GM23248 (cell line): ENCODE measurements at places on chromosomes 1 and 21. TPM values are rescaled to one million over a fixed set of nuclear protein-coding genes. Genes with fewer than 3 reads are reported as not detected.
A peak's percentile ranks its signal among the peaks of the same experiment; 100 is the strongest.

The WDR64 gene
- not detected in 2 replicates for total RNA-seq

The LEPROT gene
- 66.9 and 67.9 TPM in 2 replicates for total RNA-seq

The ATAD3B gene
- 20.2 and 34.7 TPM in 2 replicates for total RNA-seq

The FCRL4 gene
- not detected in 2 replicates for total RNA-seq

The SPATA46 gene
- total RNA-seq: not detected in 2 replicates

The FCER1G gene
- total RNA-seq: not detected in 2 replicates

The SLC45A1 gene
- total RNA-seq: 0.25 and 0.97 TPM in 2 replicates

DNA sequence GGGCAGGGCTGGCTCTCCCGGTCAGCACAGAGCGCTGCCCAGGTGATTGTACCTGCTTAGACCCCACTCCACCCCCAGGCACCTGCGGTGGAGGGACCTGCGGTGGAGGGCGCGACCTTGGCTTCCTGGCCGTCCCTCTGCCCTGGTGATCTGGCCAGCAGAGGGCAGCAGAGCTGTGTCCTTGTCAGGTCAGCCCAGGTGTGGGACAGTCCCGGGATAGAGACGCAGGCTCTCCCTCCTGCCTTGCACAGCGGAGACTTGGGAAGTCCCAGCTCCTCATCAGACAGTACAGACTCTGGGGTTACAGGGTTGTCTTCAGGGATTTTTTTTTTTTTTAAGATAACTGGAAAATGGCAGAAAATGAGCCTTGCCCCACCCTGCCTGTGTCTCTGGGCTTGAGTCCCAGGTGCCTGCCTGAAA lies 10.0 kb downstream of the SLX9 start:
- peak; percentile 71 for DNase-seq

DNA sequence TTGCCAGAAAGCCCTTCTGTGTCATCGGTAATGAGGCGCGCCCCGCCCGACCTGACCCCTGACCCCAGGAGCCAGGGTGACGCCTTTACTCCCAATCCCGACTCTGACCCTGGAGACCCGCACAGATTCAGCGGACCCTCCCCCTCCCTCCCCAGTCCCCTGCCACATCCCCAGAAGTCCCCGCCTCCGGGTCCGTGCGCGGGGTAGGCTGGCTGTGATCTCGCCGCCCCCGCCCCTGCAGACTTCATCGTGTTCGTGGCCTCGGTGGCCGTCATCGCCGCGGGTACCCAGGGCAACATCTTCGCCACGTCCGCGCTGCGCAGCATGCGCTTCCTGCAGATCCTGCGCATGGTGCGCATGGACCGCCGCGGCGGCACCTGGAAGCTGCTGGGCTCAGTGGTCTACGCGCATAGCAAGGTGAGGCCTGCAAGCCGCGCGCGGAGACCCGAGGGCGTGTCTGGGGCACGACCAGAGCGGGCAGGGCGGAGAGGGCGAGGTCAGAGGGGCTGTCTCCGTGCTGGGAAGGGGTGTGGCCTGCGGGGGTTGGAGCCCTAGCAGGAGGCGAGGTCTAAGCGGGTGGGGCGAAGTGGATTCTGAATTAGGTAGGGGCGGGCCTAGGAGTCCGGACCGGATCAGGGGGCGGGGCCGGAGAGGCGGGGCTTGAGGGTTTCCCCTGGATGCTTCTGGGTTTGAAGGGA lies 34.8 kb downstream of the KCNQ4 start:
- DNase-seq: peak; percentile 59

The KCNJ10 gene
- total RNA-seq: not detected in 2 replicates

- no peak for DNase-seq
Measured at GRCh38 chr1:197285526-197286205, 17.6 kb downstream of the CRB1 start.

GRCh38 chr1:53203466-53203865 lies 6.8 kb downstream of the CPT2 start:
- DNase-seq: no peak

DNA sequence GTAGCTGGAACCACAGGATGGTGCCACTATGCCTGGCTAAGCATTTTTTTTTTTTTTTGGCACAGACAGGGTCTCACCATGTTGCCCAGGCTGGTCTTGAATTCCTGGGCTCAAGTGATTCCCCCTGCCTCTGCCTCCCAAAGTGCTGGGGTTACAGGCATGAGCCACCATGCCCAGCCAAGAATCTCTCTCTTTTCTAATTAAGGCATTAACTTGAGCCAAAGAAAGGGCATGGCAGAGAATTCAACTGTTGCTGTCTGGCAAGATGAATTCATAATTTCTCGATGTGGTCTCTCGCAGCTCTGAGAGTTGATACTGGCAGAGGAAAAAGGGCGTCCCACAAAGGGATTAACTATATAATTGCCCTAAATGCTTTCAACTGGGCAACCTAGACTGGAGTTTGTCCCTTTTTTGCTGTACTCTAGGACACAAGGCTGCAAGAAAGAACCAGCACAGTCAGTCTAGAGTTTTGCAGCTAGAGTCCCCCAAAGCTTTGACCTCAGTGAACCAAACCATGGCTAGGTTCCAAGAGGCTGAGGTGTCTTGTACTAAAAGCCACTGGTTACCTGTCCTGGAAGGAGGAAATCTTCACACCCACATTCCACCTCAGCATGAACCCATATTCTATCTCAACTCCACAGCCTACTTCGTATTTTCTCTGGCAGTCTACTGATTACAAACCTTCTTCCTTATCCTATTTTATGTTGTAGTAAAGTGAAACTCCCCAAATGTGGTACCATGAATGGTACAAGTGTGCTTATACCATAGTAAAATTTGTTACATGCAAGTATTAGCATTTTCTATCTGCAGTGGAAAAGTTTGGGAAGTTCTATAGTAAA lies 51.2 kb downstream of the OPTC start:
- no peak for DNase-seq

The KCNK2 gene
- 133 and 145 TPM in 2 replicates for total RNA-seq

The SAMD13 gene
- 0.51 and 0.65 TPM in 2 replicates for total RNA-seq

The HYI gene
- 28.5 and 35.7 TPM in 2 replicates for total RNA-seq

The UBASH3A gene
- total RNA-seq: not detected in 2 replicates

DNA sequence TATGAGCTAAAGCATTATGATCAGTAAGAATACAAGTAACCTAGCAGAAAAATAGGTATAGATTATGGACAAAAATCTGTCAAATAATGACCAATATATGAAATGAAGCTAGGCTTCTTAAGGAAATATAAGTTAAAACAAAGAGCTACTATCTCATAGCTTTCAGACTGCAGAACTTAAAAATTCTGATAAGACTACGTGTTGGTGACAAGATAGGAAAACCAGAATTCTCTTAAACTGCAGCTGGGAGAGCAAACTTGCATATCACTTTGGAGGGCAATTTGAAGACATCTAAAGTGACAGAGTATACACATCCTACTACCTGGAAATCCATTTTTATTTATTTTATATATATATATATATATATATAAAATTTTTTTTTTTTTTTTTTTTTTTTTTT lies 65.5 kb downstream of the LTN1 start:
- no peak for DNase-seq

GRCh38 chr1:52914463-52914862 lies 7.1 kb downstream of the ECHDC2 start:
- DNase-seq: no peak

DNA sequence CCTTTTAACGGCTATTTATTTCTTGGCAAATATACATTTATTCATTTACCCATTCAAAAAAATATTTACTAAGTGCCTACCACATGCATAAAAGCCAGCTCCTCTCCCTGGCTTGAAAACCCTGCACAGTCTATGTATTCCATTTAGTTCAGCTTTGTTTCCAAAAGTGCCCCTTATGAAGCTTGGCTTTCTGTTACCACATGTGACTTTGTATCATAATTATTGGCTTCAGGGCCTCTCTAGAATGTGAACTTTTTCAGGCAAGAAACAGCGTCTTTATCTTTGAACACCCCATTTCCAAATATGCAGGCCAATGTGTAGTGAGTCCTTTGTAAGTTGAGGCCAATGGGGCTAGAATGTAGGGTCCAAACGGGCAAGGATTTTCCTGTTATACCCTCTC lies 69.4 kb downstream of the CACHD1 start:
- DNase-seq: no peak

DNA sequence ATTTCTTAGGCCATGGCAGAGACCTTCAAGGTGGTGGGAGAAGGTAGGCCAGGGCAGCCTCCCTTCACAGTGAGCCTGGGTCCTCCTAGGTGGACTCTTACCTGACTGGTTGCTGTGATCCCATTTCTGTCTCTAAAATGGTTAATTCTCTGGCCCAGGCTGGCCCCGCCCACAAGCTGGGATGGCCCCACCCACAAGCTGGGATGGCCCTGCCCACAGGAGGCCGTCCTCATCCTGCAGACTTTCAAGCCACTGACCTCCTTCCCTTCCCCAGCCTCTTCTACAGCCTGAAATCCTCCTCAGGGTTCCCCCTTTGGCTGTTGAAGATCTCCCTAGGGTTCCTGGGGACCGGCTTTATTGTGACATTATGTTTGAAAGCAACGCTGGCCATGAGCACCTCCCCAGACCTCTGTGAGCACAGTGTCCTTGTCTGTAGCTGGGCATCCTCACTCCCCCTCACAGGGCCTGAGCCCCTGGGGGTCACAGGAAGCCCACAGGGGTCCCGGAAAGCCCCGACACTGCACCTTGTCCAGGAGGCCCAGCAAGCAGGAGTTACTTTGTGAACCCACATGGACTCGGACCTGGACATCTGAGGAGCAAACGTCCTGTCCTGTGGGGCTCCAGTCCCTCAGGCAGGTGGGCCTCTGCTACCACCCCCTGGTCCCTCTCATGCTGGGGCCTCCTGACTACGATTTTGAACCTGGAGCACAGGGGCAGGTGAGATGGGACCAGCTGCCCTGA lies 621.7 kb downstream of the MATN1 start:
- peak; percentile 20 for DNase-seq

- DNase-seq: peak; percentile 50
Measured at GRCh38 chr21:41217671-41218385, 49.9 kb downstream of the BACE2 start.

GRCh38 chr21:26057477-26058170 lies 112.9 kb downstream of the APP start:
- no peak for DNase-seq

The HLX gene
- 14.0 and 24.2 TPM in 2 replicates for total RNA-seq

The FLG gene
- 2.9 and 3.0 TPM in 2 replicates for total RNA-seq

DNA sequence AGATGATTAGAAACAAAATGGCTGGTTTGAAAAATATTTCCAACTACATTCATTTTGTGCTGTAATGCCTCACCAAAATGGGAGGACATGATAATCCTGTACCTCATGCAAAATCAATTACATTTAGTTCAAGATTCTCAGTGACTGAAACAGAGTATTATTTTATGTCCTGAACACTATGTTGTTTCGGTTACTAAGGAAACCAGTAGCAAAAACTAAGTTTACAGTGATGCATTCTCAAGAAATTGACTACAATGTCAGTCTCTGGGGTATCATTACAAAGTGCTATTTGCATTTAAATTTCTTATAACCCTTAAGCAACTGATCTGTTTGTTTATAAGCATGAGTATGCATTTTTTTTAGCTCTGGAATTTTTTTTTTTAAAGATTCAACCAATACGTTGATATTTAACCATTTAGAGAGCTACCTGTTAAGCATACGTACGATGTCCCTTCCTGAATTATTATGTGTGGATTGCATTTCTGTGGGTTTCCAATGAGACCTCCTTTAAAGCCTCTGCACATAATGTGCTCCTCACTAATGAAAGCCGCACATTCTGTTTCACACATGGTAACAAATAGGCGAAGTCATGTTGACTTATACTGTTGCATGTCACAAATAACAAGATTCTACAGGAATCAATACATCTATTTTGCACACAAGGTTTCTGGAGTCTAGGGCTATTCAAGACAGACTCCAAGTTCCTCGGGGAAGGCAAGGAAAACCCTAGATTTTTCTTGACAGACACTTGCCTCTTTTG lies 1035.7 kb downstream of the ADGRL2 start:
- DNase-seq: peak; percentile 14

GRCh38 chr1:235893840-235894239 lies 27.1 kb upstream of the LYST start:
- DNase-seq: no peak

- no peak for DNase-seq
Measured at GRCh38 chr1:229661897-229662296, 35.9 kb downstream of the URB2 start.

The LRRIQ3 gene
- total RNA-seq: 0.11 TPM in 1 of 2 replicates, not detected in the other

The SDC3 gene
- total RNA-seq: 39.7 and 40.7 TPM in 2 replicates
